ENCODE measurements at places on chromosomes 3 and 15.

GRCh38 chr15:58362262-58362922 lies 69.4 kb upstream of the LIPC start:
- DNase-seq: no peak

DNA sequence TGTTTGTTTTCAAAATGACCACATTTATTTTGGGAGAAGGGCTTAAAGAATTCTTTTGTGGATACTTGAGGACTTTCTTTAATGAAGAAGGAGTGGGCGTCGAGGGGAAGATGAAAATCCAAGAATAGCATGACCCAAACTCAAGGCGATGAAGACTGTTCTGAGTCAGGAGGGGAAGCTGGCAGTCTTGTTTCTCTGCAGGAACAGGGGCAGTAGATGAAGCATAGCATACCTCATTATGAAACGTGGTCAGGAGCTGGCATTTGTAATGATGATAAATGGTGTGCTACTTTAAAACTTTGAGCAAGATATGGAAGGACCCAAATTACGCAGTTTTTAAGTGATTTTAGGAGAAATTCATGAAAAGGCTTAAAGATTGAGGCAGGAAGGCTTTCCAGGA lies 549.0 kb downstream of the IGSF11 start:
- DNase-seq: no peak

DNA sequence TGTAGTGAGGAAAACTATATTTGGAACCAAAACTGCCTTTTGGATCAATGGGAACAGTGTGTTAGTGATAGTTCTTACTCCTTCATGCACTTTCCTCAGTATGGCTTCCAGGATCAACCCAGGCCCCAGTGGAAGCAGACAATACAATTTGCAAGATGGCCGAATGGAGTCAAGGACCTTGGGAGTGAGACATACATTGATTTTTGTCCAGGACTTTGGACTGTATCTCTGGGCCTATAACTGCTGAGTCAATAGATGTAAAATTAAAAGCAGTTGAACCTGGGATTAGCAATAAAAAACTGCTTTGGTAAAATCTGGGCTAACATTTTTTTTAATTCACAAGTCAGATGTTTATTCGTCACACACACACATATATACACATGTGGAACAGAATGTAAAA lies 1.8 kb downstream of the ARRDC4 start:
- no peak for DNase-seq

GRCh38 chr15:89401631-89402517 lies 67.2 kb upstream of the POLG start:
- DNase-seq: no peak

DNA sequence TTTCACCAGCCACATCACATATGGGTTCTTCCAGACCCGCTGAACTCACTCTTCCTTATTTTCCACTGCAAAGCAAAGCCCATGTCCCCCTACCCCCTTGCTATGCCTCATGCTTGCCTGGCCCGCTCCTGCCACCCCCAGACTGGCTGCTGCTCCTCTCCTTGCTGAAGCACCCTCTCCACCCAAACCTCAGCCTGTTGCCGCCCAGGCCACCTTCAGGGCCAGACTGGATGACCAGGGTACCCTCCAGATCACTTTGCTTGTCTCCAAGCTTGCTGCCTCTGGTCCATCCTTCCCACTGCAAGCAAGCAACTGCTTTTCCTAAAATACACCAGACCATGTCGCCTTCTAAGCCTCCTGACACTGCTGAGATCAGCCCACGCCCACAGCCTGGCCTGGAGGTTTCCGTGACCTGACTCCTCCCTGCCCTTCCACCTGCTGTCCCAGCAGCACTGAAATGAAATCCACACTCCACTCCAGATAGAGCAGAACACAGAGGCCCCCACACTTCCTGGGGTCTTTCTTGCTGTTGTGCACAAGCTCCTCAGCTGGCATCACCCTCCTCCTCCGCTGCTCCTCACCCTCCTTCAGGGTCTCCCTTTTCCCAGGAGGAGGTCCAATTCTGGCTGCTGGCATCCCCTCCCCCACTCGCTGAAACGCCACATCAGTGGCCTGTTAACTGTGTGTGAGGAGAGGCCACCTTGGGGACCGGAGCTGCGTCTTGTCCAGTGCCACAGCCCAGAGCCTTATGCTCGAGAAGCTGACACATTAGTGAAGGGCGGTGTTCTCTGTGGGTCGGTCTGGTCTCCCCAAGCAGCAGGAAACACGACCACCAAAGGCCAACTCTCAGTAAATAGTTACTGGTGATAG lies 99.1 kb downstream of the ADCY5 start:
- DNase-seq: no peak

DNA sequence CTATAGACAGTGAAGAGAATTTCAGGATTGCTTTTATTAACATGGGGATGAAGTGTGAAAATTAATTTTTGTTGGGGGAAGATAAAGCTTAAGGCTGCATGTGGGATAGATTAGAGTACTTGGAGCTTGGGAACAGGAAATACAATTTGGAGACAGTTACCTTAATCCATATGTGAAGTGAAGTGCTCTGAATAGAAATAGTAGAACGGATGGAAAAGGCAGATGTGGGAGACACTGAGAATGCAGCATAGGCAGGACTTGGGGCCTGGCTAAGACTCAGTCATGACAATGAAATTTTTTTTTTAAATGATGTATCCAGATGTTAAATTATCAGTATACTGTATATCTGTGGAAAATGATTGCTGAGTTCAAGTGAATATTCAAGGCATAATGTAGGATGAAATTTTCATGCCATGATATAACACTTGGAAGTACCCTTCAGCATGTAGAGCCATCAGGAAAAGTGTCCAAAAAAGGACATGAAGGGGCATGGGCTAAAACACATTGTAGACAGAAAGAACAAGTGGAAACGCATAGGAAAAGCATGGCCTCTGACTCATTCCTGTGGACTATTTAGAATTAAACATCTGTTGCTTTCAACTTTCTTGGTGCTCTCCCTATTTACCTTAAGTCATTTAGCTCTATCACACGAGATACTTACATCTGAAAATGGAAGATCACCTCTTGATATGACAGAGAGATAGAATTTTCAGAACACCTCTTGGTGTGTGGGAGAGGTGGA lies 134.8 kb downstream of the RBMS3 start:
- DNase-seq: no peak

DNA sequence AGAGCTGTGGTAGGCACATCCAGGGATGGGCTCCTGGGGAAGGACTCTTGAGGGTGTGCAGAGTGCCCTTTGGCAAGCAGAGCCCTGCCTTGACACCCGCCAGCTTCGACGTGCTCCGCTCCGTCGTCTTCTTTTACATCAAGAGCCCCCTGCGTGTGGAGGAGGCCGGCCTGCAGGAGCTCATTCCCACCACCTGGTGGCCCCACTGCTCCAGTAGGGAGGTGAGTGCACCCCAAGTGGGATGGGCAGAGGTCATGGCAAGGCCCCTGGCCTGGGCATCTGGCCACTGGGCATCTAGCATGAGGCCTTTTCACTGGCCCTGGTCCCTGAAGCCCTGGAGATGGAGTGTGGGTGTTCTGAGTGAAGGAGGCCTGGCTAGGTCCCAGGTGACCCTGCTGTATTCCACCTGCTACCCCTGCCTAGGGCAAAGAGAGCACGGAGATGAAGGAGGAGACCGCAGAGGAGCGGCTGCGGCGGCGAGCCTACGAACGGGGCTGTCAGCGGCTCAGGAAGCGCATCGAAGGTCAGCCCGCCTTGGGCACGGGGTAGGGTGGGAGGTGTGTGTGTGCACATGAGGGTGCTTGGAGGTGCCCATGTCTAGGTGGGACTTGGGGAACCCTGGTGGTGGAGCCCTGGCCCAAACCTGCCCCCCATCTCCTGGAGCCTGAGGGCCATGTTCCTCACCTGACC lies 12.2 kb downstream of the RNF123 start:
- DNase-seq: no peak

- no peak for DNase-seq
Observed at GRCh38 chr3:53129344-53129743, 891 bp downstream of the RFT1 start.

DNA sequence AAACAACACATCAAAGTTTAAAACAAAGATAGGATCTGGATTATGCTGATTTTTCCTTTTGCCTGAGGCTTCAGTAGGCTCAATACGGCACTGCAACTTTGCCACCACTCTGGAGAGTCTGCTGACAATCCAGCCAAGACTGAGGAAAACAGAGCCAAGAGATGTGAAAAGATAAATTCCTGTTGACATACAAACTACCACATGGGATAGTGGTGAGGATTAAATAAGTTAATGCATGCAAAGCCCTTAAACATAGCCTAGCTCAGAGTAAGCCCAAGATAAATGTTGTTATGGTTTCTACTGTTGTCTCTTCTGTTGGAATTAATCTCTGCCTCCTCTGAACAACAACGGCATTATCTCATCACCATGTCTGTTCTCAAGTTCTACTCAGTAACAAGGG lies 245.9 kb upstream of the LMCD1 start:
- no peak for DNase-seq

DNA sequence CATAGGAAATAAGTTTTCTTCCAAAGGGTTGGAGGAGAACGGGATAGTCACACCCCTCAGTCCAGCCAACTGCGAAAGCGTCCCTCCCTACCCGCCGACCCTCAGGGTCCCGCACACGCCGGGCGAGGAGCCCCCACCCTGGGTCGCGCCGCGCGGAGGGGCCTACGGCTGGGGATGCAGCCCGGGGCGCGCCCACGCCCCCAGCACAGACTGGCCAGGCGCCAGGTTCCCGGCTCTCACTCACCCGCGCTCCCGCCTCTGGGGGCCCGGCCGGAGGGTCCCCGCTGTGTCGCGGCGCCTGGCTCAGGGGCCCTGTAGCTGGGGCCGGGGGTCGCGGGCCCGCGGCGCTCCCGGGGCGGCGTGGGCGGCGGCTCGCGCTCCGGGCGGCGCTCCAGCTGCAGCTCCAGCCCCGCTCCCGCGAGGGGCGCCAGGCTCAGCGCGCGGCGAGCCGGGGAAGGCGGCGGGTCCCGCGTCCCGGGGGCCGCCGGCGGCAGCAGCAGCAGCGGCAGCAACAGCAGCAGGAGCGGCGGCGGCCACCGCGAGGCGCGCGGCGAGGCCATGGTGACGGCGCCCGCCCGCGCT lies 375 bp downstream of the HEG1 start:
- DNase-seq: no peak

GRCh38 chr15:34651997-34652725 lies 68.7 kb upstream of the GOLGA8B start:
- DNase-seq: no peak

GRCh38 chr3:39705351-39705900 lies 104.0 kb upstream of the MYRIP start:
- DNase-seq: no peak

GRCh38 chr3:129526121-129526900 lies 2.1 kb upstream of the RHO start:
- DNase-seq: no peak

- DNase-seq: no peak
Observed at GRCh38 chr15:93640411-93640962, 551.5 kb upstream of the RGMA start.

GRCh38 chr3:15359677-15360397 lies 27.5 kb upstream of the SH3BP5 start:
- no peak for DNase-seq

DNA sequence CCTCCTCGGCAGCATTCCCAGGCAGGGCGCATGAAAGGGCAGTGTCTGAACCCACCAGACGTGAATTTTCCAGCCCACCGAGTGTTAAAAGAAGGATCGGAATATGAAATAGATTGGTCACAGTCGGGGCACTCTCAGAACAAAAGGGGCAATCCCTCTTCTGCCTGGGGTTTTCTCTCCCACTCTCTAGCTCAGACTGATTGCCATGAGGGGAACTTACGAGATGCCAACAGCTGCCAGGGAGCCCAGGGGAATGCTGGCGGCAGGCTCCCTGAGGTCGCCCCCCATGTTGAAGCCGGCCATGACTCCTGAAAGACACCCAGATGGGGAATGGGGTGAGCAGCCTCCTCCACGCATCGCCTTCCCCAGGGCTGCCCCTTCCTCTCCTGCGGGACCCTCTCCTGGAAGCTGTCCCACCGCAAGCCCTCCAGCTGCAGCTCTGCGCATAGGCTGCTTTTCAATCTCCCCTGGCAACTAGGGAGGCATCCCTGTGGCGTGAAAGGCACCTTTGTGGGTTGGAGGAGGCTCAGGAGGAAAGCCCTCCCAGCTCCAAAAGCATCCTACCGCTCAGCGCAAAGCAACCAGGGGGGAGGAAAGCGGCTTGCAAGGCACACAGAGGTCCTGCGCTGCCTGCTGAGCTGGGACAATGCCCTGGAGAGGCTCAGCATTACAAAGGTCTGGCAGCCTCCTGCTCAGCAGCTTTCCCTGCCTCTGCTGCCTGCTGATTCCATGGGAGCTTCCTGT lies 64.8 kb upstream of the HEG1 start:
- no peak for DNase-seq

DNA sequence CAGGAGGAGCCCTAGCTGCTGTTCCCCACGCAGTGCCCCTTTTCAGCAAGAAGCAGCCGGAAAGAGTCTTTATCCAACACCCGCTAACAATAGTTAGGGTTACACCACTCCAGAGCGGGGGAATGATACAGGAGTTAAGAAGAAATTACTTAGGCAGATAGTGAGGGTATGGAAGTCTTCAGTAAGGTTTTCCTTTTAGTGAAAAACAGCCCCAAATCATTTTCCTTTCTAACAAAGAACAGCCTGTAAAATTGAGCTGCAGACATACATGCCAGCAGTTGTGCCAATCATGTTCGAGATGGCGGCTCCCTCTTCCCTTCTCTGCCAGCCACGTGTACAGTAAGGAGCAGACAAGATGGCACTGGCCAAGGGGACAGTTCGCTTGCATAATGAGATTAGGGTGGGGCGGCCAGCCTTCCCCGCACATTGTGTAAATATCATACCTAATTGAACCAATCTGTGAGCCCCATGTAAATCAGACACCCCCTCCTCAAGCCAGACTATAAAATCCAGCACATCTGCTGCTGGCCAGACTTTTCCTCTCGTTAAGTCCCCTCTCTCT lies 18.5 kb upstream of the SENP5 start:
- no peak for DNase-seq

- no peak for DNase-seq
Observed at GRCh38 chr3:187943677-187944389, 198.6 kb upstream of the BCL6 start.

DNA sequence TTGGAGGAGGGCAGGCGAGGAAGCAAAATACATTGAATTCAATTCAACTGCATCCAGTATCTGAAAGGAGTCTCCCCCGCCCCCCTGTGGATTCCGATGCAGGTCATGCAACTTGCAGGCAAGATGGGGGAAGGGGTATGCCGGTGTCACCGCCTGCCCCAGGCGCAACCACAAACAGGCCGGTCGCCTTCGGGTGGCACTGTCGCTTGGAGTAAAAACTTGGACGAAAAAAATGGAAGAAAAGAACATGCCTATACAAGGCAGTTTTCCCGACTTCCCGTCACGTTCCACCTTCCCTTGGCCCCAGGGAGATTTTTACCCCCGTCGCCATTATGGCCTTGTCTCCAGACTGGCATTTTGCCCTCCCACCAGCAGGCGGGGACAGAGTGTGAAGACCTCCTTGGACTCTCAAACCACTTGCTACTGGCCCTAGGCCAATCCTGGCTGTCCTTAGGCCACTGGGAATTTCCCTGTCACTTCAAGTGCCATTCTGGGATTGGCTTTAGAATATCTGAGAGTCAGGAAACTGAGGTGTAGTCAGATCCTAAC lies 1.6 kb upstream of the NTRK3 start:
- DNase-seq: no peak

DNA sequence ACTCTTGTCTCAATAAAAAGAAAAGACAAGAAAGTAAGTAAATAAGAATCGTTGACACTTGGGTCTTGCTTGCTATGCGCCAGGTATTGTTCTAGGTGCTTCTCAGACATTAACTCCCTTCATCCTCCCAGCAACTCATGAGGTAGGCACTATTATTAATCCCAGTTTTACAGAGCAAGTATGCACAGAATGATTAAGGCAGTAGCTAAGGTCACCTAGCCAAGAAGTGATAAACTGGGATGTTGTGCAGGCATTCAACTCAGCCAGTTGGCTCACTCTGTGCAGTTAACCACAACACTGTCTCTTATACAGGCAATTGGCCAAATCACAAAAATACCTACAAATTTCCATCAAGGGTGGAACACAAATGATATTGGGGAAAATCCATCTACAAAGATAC lies 1.7 kb upstream of the C3orf33 start:
- DNase-seq: no peak

Data from activated naive CD8-positive, alpha-beta T cell treated with anti-CD3 and anti-CD28 coated beads, Interleukin-2, amount 50 U/mL, for 16 hours (primary cell).